ENCODE measurements at places on chromosomes 7 and 10. TPM values are rescaled to one million over a fixed set of nuclear protein-coding genes. Genes with fewer than 3 reads are reported as not detected.

DNA sequence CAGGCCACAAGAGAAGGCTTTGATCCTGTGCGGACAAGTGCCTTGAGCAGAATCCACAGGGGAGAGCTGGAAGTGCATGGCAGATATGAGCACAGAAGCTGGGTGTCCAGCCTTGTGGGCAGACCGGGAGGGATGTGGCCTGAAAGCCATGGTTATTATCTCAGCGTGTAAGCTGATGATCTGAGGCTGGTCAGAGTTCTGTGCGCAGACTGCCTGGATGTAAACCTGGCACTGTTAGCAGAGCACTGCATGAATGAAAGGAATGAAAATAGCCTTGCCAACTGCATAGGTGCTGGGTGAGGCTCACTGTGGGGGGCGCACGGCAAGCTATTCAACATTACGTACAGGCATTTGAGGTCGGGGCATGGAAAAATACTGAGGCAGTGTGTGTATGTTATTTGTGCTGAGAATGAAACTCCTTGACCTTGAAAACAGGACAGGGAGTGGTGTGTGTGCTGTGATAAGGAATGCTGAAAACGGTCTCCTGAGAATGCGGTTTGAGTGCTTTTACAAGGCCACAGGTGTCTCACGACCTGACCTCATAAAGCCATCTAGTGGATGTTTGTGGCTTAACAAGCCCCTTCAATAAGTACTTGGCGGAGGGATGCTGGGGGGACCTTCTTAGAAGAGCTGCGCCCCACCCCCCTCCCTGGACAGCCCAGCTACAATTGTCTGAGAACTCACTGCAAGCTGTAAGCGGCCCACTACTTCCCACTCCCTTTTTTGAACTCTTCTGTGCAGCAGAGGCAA, 18.7 kb downstream of the AKR1C1 start:
- DNase-seq = peak; percentile 73

- no peak for DNase-seq
Measured at GRCh38 chr7:8274589-8274988, 12.6 kb upstream of the ICA1 start.

Gene MSMB
- total RNA-seq = 1.7 TPM

DNA sequence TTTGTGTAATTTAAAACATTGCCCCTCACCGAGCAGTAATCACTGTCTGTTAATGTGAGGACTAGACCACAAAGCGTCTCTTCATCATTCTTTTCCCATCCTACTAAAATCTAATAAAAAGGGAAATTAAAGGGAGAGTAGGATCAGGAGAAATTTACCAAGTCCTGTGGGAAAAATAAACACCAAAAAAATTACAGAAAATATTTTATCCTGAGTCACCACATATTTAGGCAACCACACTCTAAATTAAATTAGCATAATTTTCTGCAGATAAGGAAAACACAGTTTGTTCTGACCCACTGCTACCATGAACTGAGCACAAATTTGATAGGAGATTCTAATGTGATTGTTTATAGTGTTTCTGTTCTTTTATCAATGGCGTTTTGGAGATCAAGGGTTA, 49.3 kb downstream of the CCDC6 start:
- no peak for DNase-seq

DNA sequence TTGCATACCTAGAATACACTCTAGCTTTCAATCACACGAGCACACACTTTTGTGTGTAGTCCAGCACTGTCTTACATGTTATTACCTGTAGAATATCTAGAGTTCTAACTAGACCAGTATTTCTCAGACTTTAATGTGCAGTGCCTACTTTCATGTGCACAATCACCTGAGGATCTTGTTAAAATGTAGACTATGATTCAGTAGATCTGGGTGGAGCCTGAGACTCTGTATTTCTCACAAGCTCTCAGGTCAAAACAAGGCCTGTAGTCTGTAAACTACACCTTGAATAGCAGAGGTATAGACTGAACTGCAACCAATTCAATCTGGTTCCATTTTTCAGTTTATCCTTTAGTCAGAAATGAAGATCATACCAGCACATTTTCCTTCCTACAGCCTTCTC, 11.1 kb downstream of the IFIT2 start:
- no peak for DNase-seq

Gene GRM8
- 1.8 TPM for total RNA-seq

DNA sequence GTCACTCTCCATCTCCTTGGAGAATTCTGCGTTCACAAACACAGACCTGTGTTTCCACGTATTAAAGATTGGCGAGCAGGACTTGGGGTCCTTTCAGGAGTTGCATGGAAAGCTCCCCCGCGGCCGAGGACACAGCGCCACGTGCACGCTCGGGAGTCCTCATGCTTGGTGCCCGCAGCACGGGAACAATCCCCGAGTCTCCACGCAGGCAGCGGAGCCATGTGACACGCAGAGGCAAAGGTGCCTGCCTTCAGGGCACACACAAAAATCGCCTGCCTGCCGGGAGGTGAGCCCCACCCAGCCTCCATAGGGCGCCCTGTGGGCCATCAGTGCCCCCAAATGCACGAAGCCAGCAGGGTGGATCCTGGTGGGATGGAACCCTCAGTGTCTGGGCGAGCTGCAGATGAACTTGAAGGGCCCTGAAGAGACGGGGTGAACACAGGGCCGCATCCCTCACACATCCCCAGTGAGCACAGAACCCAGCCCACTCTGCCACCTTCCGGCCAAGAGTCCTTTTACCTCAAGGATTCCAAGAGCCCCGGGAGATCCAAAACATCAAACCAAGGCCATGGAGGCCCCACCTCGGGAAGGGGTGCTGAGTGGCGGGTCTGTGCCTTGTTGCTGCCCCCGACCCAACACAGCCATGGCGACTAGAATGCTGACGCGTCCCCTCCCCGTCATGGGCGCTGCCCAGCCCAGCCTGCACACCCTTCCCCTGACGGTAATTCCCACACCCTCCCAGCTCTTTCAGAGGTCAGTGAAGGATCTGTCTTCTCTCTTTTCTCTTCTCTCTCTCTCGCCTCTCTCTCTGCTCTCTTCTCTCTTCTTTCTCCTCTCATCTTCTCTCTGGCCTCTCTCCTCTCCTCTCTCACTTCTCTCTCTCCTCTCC, 55.9 kb downstream of the CFAP46 start:
- DNase-seq = no peak

Gene EVX1
- 10.7 TPM for total RNA-seq

DNA sequence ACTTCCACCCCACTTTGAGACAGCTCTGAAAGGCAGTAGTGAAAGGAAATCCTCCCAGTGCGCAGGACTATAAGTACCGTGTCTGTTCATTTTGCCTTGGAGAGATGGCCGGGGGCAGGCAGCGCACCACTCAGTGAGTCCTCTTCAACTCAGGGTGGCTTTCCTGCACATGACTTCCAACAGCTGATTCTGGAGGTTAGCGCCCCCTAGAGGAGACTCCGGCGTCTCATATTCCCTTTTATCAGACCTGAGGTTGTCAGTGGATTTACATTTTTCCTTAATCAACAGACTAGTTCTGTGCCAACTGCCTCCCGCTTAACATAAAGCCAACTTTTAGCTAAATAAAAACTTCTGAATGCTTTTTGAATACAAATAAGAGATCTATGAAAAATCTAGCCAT, 101.0 kb downstream of the HERPUD2 start:
- DNase-seq = peak; percentile 89

GRCh38 chr10:76047521-76047920, 616.1 kb downstream of the LRMDA start:
- DNase-seq = no peak

DNA sequence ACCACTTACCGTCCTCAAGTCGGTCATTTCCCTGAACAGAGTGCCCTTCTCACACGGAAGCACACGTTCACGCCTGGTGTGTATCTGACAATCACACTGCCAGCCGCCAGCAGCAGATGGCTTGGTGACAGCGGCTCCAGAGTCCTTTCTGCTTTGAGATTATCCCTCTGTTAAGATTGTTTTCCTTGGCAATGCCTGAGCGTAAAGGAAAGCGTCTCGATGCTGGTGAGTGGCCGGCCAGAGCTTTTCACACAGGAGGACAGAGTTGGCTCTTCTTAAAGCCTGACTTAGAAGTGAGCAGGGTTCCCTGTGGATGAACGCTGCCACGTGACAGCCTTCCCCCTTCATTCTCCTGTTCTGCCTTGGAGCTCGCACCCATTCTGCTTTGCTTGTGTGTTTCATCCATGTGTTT, 22.1 kb upstream of the PRKAR1B start:
- no peak for DNase-seq

- no peak for DNase-seq
Measured at GRCh38 chr7:13603661-13604060, 385.8 kb downstream of the ETV1 start.

Gene CYP3A4
- not detected for total RNA-seq

- no peak for DNase-seq
Measured at GRCh38 chr7:110646804-110647203, 444.1 kb upstream of the LRRN3 start.

- no peak for DNase-seq
Measured at GRCh38 chr7:82375129-82375528, 68.4 kb downstream of the CACNA2D1 start.

Gene ENKUR
- total RNA-seq = not detected

Gene RSBN1L
- total RNA-seq = 17.6 TPM

GRCh38 chr7:113087071-113087998, 708 bp upstream of the GPR85 start:
- no peak for DNase-seq

GRCh38 chr10:68586606-68587305, 26.6 kb downstream of the TET1 start:
- DNase-seq = no peak

- DNase-seq = no peak
Measured at GRCh38 chr10:44178856-44179255, 206.0 kb downstream of the CXCL12 start.

All from endodermal cell (in vitro differentiated cells).